Fibroblast of skin of back (primary cell): ENCODE measurements at places on chromosomes 16 and 17.

- no peak for DNase-seq
Measured at GRCh38 chr16:10156099-10156498, 26.1 kb downstream of the GRIN2A start.

DNA sequence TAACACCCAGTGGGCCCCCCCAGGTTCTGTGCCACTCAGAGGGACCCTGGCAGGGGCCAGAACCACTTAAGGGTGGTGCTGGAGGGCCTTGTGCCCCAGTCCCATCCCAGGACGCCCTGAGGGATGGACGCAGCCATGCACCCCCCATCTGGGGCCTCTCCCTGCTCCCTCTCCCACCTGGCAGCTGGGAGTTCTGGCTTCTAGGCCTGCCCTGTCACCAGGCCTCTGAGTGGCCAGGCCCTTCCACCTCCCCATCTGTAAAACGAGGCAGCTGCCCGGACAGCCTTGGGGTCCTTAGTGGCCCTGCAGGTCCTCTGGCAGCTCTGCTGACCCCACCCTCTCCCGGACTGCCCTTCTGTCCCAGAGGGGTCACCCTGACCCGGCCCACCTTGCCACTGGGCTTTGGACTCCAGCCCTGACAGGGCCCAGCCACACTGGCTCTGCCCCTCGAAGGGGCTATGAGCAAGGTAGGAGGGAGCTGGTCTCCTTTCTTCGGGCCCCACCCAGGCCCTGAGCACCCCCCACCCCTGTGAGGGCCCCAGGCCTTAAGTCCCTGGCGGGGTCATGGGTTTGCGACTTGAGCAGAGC lies 12.3 kb downstream of the PAM16 start:
- no peak for DNase-seq

DNA sequence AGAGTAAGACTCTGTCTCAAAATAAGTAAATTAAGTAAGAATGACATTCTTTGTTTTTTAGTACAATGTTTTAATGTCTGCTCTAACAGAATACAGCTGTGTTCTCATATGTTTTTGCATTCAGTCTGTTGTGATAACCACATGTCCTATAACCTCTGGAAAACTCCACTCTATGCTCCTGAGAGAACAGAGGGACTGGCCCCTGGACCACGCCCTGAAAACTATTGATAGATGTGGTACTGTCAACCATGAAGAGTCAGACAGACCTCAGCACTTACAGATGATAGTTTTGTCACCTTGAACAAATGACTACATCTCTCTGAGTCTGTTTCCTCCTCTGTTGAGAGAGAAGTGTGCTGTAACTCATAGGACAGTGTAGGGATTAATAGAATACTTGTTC lies 7.9 kb downstream of the SUPT6H start:
- DNase-seq = no peak

DNA sequence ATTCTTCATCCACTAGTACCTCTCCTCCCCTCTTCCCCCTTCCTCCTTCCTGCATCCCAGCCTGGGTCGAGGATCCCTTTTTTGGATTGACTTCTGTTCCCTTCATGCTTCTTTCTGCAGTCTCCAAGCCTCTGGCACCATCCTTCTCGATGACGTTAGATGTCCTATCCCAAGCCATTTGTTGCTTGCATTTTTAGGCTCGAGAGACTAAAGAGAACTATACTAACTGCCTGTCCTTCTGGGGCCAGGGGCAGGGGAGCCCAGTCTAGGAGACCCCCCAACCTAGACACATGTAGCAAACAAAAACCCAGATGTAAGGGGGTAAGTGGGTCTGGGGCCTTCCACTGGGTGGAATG lies 23.9 kb downstream of the UNK start:
- no peak for DNase-seq
